ENCODE measurements at places on chromosomes 4 and X.
A peak's percentile ranks its signal among the peaks of the same experiment; 100 is the strongest.

- DNase-seq, result no peak
Observed at GRCh38 chrX:140141444-140142029, 176.2 kb upstream of the CXorf66 start.

DNA sequence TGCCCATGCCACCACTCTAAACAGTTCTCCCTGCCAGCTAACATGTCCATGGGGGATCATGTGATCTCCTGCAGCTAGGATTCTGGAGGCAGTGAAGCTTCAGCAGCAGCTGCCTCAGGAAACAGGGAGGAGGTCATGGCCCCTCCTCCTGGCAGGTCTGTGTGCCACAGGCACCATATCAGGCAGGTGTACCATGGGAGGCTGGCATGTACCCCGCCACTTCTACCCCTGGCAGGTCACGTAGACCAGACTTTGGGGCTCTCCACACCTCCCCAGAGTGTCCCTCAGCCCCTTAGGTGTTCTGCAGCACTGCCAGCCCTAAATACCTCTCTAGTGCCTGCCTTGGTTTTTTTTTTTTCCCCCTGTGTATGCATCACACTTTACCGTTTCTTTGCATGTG, 110.5 kb upstream of the FAM47C start:
- DNase-seq, result no peak

DNA sequence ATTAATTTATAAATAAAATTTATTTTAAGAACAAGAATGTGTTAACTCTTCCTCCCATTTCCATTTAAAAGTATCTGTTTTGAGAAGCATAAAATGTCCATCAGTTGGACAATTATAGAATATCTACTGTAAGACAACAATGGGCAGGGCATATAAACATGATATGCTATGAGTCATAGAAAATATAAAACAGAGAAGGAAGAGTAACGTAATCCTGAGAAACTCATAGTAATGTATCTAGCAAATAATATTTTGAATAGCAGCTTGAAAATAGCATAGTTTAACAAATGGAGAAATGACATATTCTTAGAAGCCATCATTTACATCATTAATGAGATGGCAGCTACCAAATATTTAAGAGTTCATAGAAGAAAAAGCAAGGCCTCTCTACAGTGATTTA, 820.3 kb upstream of the PCDH10 start:
- DNase-seq, result no peak

GRCh38 chrX:154592505-154592904, 7.6 kb downstream of the CTAG1A start:
- no peak for DNase-seq

DNA sequence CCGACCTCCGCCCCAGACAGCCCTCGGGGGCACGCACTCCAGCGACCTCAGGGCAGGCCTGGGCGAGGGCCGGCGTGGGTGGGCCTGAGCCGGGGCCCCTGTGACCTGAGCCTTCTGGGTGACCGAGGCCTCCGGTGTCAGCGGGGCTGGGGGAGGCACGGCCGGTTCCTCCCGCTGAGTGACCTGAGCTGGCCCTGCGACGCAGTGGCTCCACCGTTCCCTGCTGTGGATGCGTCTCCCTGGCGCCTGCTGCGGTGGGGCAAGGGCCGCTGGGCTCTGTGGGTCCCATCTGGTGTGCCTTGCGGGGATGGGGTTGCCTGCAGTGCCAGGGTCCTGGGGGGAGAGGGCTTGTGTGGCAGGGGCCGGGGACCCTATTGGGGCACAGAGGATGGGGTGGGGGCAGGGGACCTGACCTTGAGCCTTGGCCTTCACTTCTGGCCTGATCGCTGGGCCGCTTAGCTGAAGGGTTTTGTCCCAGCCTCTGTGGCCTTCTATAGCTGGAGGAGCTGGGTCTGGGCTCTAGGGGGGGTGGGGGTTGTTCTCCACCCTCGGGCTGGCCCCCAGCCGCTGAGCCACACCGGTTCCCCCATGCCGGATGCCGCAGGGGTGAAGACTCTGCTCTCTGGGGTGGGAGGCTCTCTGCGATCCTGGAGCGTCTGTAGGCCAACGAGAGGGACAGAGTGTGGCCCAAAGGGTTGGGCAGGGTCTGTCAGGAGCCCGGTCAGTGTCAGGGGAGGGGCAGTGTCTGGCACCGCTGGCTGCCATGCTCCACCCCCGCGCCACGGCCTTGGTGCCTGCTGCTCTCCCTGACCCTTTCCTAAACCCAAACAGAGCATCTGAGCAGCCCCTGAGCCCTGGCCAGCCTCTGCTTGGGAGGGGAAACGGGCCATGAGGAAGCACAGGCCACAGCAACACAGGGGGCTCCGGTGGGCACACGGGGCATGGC, 2.3 kb downstream of the NAT8L start:
- DNase-seq, result no peak

GRCh38 chr4:121938282-121939092, 13.4 kb downstream of the TRPC3 start:
- DNase-seq, result peak; percentile 5

DNA sequence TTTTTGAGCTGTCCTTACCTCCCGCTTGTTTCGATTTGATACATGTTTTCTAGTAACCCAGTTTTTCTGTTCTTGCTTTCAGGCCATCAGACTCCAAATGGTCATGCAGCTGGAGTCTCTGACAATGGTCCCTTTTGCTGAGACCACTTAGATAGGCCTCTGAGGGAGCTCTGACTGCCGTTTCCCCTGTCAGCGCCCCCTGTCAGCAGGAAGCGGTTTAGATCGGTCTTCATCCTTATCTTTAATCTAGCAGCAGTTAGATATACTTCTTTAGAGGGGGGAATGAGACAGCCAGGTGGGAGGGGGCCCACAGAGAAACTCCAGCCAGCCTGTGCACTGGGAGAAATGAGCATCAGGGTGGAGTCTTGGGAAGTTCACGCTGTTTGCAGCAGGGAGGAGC, 457.9 kb downstream of the GPAT3 start:
- DNase-seq, result no peak

DNA sequence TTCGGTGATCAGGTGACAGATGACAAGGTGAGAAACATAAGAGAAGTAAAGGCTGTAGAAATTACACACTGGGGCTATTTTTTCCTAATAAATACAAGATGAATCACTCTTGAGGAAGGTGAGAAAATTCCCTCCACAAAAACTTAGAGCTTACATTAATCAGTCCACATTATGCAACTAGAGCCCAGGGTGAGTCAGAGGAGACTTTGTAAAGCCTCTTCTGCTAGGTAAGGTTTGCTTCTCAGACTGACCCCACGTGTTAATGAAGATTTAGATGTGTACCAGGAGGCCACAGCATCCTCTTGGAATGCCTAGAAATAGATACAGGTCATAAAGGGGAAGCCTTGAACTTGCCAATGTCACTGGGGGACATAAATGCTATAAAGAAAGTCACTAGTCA, 396.0 kb upstream of the SMIM31 start:
- no peak for DNase-seq

DNA sequence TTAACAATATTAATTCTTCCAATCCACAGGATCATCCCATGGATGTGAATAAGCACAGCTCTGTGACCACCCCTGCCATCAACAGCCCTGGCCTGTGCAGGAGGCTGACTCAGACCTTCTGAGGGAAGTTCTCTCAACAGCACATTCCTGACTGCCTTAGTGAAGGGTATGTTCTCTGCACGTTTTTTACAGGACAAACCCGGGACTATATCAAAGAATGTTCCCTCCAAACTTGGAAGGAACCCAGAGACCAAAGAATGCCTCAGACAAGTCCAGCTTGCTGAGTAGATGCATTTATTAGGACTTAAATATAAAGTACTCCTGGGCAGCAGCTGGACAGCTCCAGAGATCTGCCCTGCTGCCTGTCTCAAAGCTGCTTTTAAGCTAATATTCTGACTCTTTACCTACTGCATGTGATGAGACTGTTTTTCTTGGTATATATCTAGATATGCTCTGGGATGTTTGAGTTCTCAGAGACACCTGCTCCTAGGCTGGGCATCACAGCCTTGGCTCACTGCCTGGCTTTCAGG, 1127.8 kb upstream of the PRKX start:
- DNase-seq, result no peak

- DNase-seq, result no peak
Observed at GRCh38 chr4:47203593-47203992, 172.2 kb downstream of the GABRB1 start.

GRCh38 chr4:77349364-77349763, 192.4 kb downstream of the CCNG2 start:
- DNase-seq, result no peak

DNA sequence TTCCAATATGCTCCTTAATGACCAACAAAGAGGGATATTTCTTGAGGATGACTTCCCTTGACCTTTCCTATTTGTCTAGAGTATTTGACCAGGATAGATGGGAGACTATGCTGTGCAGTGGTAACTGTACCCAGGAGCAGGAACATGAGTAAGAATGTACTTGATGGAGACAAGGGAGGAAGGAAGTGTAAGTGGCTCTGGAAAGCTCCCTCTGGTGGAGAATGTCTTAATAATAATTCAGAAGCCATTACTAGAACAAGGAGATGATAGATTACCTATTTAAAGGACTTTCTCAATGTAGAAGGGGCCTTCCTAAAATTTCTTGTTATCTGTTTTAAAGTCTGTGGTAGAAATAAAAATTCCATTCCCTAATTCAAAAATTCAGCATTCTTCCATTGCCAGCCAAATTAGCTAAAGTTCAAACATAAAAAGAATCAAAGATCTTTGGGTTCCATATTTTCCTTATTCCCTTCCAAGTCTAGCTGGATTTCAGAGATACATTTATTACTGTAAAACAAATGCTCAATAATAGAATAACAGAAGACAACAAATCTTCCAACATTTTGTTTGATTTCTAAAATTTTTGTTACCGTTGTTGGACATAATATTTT, 83.8 kb downstream of the GRID2 start:
- DNase-seq, result no peak

- DNase-seq, result no peak
Observed at GRCh38 chrX:132501606-132502005, 12.8 kb upstream of the MBNL3 start.

GRCh38 chr4:112472318-112472717, 43.7 kb downstream of the NEUROG2 start:
- no peak for DNase-seq

DNA sequence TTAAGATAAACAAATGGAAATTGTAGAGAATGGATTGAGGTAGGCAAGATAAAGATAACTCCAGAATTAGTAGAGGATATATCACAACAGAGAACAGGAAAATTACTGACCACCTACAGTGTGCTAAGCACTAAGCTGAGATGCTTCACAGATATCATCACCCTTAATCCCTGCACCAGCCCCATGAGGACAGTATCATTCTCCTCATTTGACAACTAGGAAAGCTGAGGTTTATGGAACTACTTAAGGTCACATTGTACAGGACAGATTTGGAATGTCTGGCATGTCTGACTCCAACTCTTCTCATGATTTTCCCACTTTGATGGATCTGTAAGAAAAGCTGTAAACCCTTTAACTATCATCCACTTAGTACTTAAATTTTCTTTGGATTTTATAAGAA, 95.5 kb downstream of the CASK start:
- no peak for DNase-seq

- DNase-seq, result peak; percentile 51
Observed at GRCh38 chr4:37827030-37827685, 672 bp downstream of the PGM2 start.

DNA sequence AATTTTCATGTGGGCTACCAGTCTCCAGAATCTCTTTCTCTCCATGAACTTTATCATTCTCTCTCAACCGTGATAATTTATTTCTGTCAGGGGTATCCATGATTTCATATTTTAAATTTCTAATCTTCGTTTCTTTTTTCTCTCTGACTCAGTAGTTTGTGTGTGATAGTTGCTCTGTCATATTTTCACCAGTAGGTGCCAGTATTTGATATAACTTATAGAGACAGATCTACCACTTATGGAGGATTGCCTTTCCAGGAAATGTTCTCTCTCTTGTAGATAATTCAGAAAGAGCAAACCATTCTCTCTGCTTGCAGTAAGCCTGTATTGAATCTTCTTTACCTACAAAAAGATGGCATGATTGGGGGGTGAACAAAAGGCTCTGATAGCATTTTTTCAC, 79.3 kb upstream of the DYNLT3 start:
- no peak for DNase-seq

DNA sequence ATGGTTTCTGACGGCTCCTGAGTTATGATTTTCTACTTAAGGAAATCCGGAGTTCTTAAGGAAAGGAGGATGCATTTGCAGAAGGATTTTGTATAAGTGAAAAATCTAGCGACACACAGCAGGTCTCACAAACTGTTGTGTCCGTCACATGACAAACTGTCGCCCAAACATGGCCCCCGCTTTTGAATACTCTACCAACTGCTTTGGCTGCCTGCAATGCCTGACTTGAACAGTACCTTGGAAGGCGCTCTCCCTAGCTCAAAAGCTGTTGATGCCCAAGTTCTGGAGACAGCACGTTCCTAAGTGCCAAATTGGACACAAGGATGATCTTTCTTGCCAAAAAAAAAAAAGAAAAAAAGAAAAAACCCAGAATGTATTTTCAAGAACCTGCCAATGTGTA, 103.2 kb downstream of the ENPP6 start:
- no peak for DNase-seq

DNA sequence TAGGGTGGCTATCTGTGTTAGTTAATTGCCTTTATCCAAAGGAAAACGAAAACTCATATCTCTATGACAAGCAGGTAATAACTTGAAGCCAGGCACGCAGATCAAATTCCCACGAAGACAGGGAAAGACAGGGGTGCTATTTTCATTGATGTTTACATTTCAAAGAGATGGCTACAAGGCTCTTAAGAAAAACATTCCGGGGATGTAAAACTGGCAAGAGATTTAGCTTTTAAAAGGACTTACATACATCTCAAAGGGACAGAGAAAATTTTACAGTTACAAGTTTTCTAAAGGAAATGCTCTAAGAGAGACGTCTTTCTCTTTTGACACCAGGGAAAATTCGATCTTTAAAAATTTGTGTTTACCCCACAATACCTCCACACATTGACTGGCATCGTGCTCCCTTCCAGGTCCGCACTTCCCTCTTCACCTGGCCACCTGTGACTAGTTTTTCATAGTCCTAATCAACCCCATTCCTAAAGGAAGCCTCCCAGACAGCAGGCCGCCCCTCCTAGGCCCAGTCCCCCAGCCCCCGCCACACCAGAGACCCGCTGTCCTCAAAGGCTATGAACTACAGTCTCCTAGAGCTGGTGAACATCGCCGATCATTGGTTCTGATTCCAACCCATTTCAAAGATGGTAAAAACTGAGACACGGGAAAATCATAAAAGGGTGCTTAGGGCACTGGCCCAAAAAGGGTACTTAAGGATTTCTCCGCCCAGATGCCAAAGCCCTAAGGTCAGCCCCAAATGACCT, 649 bp upstream of the ARAF start:
- no peak for DNase-seq

DNA sequence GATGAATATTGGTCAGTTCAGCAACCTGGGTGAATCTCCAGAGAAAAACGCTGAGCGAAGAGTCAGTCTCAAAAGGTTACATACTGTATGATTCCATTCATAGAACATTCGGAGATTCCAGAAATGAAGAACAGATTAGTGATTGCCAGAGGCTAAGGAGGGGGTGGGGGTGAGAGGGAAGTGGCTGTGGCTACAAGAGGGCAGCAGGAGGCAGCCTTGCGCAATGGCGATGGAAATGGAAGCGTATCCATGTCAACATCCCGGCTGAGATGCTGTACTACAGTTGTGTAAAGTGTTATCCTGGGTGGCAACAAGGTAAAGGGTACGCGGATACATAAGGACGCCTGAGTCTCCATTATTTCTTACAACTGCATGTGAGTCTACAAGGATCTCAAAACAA, 18.0 kb downstream of the LYAR start:
- DNase-seq, result no peak

GRCh38 chrX:65744965-65745364, 77.5 kb downstream of the MSN start:
- no peak for DNase-seq

GRCh38 chrX:12579311-12579710, 211.9 kb upstream of the PRPS2 start:
- no peak for DNase-seq

- DNase-seq, result no peak
Observed at GRCh38 chr4:126071346-126072333, 756.9 kb downstream of the FAT4 start.

Measured in T1000 (cell line).